CD4-positive, alpha-beta T cell (primary cell): ENCODE measurements at places on chromosomes 13 and 19. TPM values are rescaled to one million over a fixed set of nuclear protein-coding genes. Genes with fewer than 3 reads are reported as not detected.

- no peak for DNase-seq
Measured at GRCh38 chr13:35964863-35965180, 166.4 kb downstream of the DCLK1 start.

GRCh38 chr13:84445776-84446175, 563.5 kb upstream of the SLITRK1 start:
- DNase-seq, result no peak

- DNase-seq, result no peak
Measured at GRCh38 chr13:110841846-110842245, 73.0 kb downstream of the ANKRD10 start.

GRCh38 chr13:110135977-110136597, 170.9 kb downstream of the COL4A1 start:
- DNase-seq, result no peak

DNA sequence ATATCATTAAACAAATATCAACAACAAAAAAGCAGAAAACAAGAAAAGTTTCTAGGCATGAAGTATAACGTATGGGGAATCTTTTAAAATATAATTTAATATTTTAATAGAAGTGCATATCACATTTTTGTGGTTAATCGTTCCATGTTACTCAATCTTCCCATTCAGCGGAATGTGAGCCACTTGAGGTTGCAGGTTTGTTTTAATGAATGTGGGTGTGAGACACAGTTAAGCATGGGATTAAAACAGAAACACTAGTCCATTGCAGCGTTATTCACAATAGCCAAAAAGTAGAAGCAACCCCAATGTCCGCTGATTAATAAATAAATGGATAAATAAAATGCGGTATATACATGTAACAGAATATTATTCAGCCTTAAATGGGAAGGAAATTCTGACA, 146.0 kb downstream of the NDFIP2 start:
- no peak for DNase-seq

DNA sequence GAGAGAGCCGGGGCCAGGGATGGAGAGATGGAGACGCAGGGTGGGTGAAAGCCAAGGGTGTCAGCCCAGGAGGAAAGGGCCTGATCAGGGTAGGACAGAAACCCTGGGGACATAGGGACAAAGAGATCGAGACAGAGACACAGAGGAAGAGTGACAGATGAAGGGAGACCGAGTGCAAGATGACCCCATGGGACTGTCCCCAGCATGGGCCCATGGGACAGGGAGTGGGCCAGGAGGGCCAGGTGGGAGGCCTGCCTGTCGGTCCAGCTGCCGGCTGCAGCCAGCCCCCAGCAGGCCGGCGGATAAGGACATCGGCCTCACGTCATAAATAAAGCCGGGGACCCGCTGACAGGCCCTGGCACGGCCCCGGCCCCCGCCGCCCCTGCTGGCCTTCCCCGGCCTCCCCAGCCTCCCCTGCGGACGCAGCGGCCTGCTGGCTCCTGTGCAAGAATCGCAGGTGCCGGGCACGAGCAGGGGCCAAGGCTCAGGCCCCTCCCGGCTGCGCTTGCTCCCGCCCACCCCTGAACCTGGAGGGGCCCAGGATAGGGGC, 6.3 kb downstream of the REX1BD start:
- DNase-seq, result no peak

- DNase-seq, result no peak
Measured at GRCh38 chr13:62444805-62445204, 1029.2 kb upstream of the PCDH20 start.

DNA sequence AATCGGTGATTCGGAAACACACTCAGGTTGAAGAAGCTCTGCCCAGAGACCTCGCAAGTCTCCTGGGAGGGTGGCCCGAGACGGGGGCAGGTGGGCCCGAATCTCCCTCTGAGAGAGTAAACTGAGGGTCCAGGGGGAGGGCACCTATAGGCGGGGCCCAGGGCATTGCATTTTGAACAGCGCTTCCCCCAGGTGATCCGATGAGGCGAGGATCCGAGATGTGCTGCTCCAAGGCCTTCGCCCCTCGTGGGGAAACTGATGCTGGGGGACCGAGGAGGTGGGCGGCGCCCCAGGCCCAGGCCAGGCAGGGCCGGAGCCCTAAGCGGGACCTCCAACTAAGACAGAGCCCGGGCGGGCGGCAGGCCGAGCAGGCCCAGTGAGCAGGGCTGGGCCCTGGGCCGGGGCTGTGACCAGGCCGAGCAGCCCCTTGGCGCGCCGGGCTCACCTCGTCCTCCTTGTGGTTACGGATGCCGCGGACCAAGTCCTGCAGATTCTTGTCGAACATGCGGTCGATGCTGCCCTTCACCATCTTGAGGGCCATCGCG, 500 bp downstream of the AP3D1 start:
- no peak for DNase-seq

DNA sequence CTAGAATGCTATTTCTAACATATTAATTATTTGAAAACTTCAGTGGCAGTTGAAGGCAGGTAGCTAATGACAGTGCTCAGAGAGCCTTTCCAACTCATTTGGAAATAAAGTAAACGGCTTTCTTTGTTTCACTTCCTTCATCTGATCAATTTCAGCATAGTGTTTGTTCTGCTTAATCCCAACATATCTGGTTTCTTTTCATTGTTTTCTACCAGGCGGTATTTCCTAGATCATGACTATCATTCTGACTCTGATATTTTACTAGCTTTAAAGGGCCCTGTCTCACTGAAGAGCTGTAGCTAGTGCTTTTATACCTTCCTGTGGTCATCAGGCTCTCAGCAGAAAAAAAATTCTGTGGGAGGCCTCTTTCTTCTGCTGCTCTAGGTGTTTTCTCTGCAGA, 178.6 kb downstream of the RBM26 start:
- no peak for DNase-seq

GRCh38 chr13:37139356-37139755, 33.9 kb upstream of the CSNK1A1L start:
- DNase-seq, result no peak

DNA sequence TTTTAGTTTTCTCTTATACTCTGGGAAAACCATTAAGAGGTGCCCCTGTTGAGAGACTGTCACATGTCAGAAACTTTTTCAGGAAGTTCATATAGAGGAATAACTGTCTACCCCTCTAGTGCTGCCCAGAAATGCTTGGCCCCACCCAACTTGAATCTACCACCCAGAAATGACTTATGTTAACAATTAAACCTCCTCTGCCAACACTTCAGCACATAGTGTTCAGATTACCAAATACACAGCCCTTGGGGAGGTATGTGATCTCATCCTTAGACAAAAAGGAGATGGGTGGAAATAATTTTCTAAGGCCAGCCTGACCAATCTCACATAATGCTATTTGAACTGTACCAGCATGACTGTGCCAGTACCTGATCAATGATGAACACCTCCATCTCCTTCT, 35.6 kb downstream of the CCDC169 start:
- DNase-seq, result no peak

DNA sequence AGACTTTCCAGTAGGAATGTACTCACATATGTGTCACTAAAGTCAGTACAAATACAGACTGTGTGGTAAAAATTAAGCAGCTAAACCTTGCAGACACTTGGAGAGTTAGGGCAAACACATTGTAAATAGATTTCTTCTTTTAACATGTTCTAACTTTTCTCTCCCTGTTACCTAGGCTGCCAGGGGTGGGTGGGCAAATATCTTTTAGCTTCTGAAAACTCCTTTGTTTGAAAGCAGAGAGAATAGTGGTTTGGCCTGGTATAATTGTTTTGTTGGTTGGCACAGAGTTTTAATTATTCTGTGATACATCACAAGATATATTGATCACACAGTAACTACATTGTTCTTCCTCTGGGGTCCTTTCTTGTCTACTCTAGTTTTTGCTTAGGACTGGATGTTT, 289.8 kb upstream of the DACH1 start:
- no peak for DNase-seq

GRCh38 chr19:9043524-9043923, 33.3 kb upstream of the MUC16 start:
- no peak for DNase-seq

DNA sequence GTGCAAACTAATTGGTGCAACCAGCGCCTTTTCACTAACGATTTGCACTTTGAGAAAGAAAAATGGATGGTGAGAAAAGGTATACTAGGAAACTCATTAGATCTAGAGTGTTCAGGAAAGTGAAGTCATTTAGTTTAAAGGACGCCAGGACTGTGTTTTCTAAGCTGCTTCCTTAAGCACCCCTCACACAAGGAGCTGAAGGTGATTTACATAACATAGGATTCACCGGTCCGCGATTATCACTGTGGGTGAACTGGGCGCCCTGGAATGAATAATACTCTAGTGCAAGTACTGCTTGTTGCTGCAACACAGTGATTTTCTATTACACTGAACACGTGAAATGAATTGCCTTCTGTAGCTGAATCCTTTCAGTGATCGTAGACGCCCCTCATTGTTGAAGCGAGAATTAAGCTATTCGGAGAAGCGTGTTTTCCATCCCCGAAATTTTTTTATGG, 2.6 kb upstream of the MAB21L1 start:
- DNase-seq, result no peak

GRCh38 chr13:47294691-47295090, 397.8 kb upstream of the HTR2A start:
- DNase-seq, result no peak

DNA sequence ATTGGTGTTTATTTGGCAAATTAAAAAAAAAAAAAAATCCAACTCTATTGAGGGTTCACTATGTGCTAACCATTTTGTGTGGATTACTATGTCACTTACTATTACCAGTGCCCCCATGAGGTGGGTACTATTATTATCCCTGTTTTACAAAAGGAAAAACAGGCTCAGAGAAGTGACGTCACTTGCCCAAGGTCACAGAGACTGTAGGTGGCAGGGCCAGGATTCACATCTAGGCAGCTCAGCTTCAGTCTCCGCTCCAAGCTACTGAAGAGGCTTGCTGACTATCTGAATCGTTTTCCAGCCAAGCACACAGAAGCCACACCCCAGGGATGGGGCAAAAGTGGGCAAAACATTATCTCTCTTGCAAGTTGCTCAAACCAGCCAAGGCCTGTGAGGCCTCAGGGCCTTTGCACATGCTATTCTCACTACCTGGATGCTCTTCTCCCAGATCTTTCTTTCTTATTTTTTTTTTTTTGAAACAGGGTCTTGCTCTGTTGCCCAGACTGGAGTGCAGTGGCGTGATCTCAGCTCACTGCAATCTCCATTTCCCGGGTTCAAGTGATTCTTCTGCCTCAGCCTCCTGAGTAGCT, 4.8 kb upstream of the ANGPTL8 start:
- no peak for DNase-seq

DNA sequence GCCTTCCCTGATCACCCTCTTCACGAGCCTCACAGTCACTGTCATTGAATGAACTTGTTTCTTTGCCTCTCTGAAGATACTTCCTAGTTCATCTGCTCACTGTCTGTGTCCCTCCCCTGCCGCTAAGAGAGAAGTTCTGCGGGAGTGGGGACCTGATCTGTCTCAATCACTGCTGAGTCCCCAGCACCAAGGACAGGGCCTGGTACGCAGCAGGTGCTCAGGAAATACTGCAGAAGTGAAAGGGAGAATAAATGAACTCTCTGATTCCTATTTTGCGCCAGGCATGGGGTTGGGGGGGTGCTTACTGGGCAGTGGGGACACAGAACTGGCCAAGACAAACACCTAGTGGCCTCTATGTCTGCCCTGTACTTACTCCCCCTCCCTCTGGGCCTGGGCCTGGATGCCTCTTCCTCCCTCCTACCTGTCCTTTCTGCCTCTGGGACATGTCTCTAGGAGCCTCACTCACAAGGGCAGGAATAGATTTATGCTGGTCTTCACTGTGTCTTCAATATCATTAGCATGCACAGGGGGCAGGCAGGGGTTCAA, 17.5 kb downstream of the FCGBP start:
- no peak for DNase-seq

DNA sequence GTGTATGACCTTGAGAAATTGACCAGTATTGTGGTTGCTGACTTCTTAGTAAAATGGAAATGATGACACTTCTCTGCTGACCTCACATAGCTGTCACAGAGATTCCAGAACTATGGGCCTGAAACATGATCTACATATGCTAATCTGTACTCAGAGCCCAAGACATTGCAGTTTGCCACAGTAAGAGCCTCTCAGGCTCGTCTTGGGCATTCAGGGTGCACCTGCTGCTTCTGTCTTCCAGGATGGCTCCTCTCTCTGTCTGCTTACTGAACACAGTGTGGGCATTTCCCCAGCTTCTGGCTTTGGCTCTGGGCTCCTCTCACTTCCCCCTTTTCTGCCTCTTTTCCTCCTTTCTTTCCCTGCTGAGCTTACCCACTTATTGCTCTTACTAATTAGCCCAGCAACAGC, 22.3 kb upstream of the SLC46A3 start:
- no peak for DNase-seq

DNA sequence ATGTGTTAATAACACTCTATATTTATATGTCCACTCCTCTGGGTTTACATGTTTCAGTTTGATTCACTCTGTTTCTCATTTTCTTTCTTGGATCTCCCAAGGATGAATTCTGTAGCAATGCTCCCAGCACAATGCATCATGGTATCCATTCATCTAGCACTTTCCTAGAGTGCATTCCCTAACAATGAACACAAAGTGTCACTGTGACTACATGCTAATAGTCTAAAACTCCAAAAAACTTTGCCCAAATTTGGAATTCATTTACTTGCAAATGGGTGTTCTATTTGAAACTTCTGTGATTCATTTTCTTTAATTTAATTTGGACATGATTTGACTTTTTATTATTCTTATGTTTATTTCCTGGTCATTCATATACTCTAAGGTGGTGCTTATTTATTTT, 286.3 kb downstream of the POU4F1 start:
- no peak for DNase-seq

Gene ALG5
- 14.4 TPM for total RNA-seq

Gene SCN1B
- 1.4 TPM for total RNA-seq

Gene GDF15
- total RNA-seq, result not detected

Gene MEIS3
- total RNA-seq, result not detected

Gene PLEKHF1
- 41.0 TPM for total RNA-seq

Gene PTOV1
- total RNA-seq, result 127 TPM
